ENCODE measurements at places on chromosomes 3 and 15.

DNA sequence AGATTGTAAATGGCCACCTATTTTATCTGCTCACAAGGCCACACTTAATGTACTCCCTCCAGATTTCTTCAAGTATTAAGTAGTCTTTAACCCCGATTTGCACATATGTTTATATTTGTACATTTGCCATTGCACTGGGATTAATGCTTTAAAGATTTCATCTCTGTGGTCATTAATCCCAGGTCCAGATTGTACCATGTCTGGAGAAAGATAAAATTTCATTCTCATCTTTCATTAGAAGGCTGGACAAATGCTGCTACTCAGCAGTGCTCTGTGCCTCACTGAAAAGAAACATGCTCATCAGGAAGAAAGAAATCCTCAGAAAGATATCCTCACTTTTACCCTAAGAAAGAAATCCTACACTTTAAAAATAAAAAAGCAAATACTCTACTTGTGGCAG, 62.5 kb upstream of the LRRC3B start:
- no peak for DNase-seq

- no peak for DNase-seq
These were observed 1.5 kb downstream of the CEP63 start for GRCh38 chr3:134487406-134487805.

GRCh38 chr3:9615003-9615628, 34.2 kb upstream of the MTMR14 start:
- DNase-seq: no peak

DNA sequence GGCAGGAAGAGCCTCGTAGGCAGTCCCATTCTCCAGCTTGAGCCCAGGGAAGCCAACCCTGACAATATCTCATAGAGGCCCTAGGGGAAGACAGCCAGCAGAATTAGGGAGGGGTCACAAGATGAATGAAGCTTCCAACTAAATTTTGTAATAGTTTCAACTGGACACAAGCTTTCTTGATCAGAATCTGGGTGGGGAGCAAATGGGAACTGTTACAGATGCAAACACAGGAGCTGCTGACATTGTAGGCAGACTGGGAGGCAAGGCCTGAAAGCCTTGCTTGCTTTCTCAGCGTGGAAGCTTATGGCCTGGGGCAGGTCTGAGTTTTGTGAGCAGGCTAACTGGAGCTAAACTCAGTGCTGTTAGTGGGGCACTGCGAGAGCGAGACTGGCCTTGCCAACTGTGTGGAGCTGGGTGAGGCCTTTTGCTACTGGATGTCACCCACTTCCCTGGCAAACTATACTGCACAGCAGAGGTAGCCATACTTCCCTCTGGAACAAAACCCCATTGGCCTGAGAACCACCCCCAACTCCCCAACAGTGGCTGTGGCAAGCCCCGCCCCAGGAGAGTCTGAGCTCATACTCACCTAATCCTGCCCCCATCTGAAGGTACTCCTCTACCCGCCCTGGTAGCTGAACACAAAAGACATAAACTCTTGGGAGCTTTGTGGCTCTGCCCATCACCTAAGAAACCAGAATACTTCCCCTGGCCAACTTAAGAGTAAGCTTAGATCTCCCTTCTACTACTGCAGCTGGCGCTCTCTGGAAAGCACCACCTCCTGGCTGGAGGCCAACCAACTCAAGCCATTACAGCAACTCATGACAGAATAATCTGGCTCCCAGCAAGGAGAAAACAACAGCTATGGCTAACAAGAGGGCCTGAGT, 42.9 kb downstream of the CFAP20DC start:
- DNase-seq: peak; percentile 58

DNA sequence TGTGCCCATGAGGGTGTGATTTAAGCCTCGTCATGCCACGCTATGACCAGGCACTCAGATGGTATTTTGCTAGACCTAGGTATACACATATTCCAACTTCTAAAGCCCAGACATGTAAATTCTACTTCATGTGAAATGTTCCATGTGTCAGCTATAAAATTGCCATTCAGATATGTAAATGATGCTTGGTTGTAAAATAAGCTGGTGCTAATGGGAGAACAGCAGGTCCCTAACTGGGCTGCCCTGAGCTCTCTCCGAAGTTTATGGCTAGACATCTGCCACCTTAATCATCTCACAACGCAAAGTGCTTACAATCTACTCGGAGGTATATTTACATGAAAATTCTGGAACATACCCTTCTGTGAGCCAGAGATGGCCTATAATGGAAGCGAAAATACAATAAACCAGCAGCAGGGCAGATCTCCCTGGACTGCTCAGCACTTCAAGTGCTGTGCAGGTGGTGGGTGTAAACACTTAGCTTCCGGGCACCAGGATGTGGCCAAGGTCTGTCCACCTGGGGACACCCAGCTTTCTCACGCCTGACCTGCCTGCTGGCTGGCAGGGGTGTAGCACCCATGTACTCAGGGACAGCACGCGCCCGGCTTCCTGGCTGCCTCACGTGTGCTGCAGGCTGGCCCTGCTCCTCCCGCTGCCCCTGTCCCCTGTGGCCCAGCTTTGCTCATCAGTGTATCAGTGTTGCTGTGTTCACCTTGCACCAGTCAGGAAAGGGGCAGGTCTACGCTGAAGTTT, 82.0 kb downstream of the CHDH start:
- no peak for DNase-seq

GRCh38 chr3:57142411-57142723, 22.8 kb downstream of the IL17RD start:
- peak; percentile 38 for DNase-seq

- DNase-seq: peak; percentile 46
These were observed 225.8 kb upstream of the UMPS start for GRCh38 chr3:124504332-124505059.

GRCh38 chr3:24763393-24763792, 268.7 kb upstream of the THRB start:
- DNase-seq: no peak

GRCh38 chr15:81914734-81915256, 131.0 kb downstream of the MEX3B start:
- DNase-seq: peak; percentile 74

- DNase-seq: peak; percentile 67
These were observed 609 bp downstream of the GOLGA8A start for GRCh38 chr15:34436956-34437442.

GRCh38 chr3:132001999-132002398, 32.8 kb downstream of the CPNE4 start:
- DNase-seq: no peak

DNA sequence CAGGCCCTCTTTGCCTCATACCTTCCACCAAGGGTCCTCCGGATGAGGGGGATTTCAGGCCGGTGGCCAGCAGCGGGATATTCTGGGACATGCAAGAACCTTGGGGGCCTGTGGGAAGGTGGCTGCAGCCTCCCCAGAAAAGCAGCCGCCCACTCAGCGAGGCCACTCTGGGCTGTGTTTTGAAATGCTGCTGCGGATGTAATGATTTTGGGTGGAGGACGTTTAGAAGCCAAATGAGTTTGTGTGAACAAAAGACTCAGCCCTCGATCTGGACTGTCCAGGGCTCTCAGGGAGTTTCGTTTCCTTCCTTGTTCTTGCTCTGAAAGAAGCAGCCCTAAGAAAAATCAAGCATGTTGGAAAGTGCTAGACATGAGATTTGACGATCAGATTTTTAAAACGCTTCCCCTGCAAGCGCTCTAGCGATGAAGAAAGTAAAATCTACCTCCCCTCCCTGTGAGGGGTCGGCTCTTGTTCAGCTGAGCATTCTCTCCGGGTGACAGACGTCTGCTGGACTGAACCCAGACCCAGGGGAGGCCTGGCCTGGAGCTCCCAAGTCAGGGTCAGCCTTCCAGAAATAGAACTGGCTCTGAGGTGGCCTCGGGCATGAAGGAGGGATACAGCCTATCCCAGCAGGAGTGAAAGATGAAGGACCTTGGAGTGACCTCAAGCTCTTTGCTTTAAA, 12.9 kb downstream of the HEG1 start:
- DNase-seq: peak; percentile 72

- no peak for DNase-seq
These were observed 137.9 kb downstream of the GHSR start for GRCh38 chr3:172310428-172310760.

DNA sequence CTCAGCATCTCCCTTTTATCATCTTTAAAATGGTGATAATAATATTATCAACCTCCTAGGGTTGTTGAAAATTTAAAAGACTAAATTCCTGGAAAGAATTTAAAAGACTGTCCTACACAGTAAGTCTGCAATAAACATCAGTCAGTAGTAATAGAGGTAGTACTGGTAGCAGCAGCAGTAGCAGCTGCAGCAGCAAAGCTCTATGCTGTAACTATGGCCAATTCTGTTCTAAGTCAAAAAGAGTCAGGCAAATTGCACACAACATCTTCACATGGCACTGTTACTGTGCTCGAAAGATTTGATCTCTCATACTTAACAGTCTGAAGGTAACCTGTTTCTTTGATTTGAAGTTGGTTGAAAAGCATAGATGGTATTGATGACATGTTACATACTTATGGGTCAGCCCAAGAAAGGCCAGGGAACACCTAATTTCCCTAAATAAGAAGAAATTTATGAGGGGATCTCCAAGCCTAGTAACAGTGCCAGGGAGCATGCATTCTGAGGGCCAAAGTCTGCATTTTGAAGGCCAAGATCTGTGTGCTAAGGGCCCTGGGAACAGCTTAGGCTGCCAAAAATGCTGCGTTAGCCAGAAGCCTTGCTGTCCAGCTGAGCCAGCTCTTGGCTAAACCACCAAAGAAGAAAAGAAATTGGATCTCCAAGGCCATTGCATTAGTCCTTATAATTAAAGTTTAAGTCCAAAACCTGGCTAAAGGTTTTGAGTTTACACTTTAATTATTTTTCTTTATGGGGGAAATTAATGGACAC, 68.2 kb downstream of the SIDT1 start:
- peak; percentile 30 for DNase-seq

DNA sequence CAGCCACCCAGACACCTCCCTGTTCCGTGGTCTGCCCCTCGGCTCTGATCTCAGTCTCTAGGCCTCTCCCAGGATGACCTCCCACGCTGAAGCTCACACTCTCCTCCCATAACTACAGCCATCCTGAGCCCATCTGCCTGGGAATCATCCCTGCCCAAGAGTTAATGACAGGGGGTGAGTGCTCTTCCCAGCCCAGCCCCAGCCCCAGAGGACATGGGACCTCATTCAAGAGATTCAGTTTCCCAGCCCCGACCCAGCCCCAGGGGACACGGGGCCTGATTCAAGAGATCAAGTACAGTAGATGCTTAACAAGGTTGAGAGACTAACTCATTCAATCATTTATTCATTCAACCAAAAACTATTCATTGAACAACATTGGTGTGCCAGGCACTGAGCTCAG, 272.0 kb downstream of the XXYLT1 start:
- no peak for DNase-seq

GRCh38 chr15:59197454-59197853, 9.2 kb upstream of the LDHAL6B start:
- no peak for DNase-seq

GRCh38 chr3:39962581-39962980, 153.2 kb downstream of the MYRIP start:
- no peak for DNase-seq

DNA sequence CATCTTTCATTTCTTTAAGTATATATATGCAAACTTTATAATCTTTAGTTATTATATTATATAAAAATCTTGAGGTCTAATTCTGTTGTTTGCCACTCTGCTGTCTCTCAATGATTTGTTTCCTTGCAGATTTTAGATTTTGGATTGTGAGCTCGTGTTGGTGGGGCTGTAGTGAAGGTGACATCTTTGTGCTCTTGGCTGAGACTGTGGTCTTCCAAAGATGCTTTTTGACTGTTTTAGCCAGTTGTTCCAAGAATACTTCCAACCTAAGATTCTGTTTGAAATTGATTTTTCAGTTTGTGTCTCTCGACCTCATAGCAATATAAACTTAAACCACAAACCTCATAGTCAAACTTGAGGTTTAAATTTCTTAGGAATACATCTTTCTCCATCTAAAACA, 326.5 kb downstream of the SLC9A9 start:
- no peak for DNase-seq

- no peak for DNase-seq
These were observed 52.4 kb downstream of the PSMD6 start for GRCh38 chr3:63970631-63971475.

- no peak for DNase-seq
These were observed 270.7 kb upstream of the SLITRK3 start for GRCh38 chr3:165466856-165467255.

- DNase-seq: no peak
These were observed 49.8 kb downstream of the GASK1A start for GRCh38 chr3:43028678-43029490.

DNA sequence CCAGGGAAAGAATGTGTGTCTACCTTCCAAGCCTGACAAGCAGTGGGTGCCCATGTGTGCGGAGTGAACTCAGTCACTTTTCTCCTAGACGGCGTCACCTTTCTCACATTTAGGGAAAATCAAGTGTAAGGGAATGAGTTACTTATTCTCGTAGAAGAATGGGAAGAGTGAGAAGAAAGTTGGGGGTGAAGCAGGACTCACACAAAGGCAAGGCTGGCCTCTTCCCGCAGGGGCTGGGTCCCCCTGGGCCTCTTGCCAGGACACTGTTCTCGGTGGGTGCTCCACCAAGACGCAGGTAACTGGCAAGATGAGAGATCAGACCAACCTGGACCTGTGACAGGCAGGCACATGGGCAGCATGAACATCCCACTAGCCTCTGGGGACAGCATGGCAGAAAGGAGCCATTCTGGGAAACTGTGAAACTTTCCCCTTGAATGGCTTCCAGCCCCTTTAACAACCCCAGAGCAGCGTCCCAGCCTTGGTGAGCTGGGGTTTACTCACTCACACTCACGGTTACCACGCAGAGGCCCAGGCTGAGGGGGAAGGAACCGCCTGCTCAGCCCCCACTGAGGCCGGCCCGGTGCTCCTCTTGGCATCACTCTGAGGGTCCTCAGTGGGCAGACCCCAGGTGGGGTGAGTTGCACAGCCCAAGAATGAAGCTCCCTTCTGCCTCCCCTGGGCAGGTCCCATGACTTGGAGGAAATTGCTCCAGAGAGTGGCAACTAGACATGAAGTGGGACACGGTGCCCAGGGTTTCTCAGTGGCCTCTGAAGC, 15.0 kb upstream of the SRP14 start:
- no peak for DNase-seq

DNA sequence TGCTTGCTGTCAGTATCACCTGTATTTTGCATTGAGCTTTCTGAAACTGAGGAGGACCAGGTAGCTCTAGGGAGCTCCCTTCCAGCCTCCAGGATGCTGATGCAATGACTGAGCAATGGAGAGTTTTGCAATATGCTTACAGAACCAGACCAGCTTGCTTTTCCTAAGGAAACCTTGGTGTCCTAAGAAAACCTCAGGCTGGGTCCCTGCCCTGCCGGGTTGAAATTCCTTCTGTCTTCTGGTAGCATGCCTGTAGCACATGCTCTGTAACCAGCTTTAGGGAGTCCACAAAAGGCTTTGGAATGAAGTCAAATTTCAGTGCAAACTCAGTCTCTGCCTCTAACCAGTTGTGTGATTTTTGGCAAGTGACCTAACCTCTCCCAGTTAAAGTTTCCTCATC, 65.8 kb upstream of the GSK3B start:
- DNase-seq: peak; percentile 68

- no peak for DNase-seq
These were observed 138.0 kb downstream of the SRGAP3 start for GRCh38 chr3:9111417-9111816.

GRCh38 chr3:52403271-52403841, 41.5 kb downstream of the SEMA3G start:
- peak; percentile 24 for DNase-seq

GRCh38 chr3:39269528-39269927, 10.3 kb downstream of the CX3CR1 start:
- DNase-seq: no peak

GRCh38 chr15:100781061-100781960, 98.3 kb upstream of the ALDH1A3 start:
- no peak for DNase-seq
